Epithelial cell of umbilical artery (primary cell): ENCODE measurements at places on chromosomes 7 and 10. TPM values are rescaled to one million over a fixed set of nuclear protein-coding genes. Genes with fewer than 3 reads are reported as not detected.

DMBT1 gene
- total RNA-seq, result under 0.01 TPM in 1 of 2 replicates, not detected in the other

TCAF2 gene
- 3.6 and 8.4 TPM in 2 replicates for total RNA-seq

LRIT1 gene
- total RNA-seq, result not detected in 2 replicates

HABP2 gene
- total RNA-seq, result not detected in 2 replicates

ELMO1 gene
- 28.3 and 40.7 TPM in 2 replicates for total RNA-seq

TRIM56 gene
- 6.5 and 17.5 TPM in 2 replicates for total RNA-seq

RET gene
- not detected in 2 replicates for total RNA-seq

TWIST1 gene
- not detected in 2 replicates for total RNA-seq

COL26A1 gene
- total RNA-seq, result not detected in 2 replicates

FEZF1 gene
- total RNA-seq, result not detected in 2 replicates

GHRHR gene
- not detected in 2 replicates for total RNA-seq

STAG3 gene
- total RNA-seq, result 0.65 and 1.1 TPM in 2 replicates

THSD7A gene
- total RNA-seq, result 14.3 and 15.5 TPM in 2 replicates

ZNF365 gene
- 0.91 and 7.8 TPM in 2 replicates for total RNA-seq

TMEM140 gene
- 4.2 and 22.3 TPM in 2 replicates for total RNA-seq

MGAM2 gene
- total RNA-seq, result not detected in 2 replicates

DIP2C gene
- 4.4 and 7.1 TPM in 2 replicates for total RNA-seq

ZNF25 gene
- 5.5 and 6.1 TPM in 2 replicates for total RNA-seq

ACTA2 gene
- 7.1 and 14.0 TPM in 2 replicates for total RNA-seq

DPP6 gene
- total RNA-seq, result not detected in 2 replicates
